NCI-H510A treated with DMSO at 0.1 percent for 48 hours (cell line): ENCODE measurements at places on chromosomes 11 and 22.

DNA sequence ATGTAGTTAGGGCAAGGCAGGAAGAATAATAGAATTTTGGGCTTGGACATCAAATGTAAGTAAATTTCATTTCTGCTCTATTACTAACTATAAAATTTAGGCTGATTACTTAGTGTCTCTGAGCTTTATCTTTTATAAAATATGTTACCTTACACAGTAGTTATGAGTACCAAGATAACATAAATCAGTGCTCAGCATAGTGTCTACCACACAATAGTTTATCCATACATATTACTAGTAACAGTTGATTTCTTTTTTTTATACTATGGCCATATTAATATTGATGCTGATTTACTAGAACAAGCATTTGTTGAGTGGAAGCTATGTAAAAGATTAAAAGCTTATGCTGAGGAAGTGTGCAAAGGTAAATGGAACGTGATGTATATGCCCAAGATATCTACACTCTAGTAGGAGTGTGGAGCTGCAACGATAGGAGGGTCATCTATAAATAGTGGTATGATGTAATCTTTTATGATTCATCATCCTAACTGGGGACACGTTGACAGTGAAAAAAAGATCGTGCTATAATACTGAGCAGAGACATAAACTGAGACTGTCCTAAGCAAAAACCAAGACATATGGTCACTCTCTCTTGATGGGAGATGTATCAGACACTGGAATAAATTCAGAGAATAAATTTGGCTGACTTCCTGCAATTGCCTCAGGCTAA lies 8.7 kb upstream of the SLC5A12 start:
- DNase-seq, result no peak

GRCh38 chr11:128551058-128551457 lies 36.3 kb downstream of the ETS1 start:
- no peak for DNase-seq

DNA sequence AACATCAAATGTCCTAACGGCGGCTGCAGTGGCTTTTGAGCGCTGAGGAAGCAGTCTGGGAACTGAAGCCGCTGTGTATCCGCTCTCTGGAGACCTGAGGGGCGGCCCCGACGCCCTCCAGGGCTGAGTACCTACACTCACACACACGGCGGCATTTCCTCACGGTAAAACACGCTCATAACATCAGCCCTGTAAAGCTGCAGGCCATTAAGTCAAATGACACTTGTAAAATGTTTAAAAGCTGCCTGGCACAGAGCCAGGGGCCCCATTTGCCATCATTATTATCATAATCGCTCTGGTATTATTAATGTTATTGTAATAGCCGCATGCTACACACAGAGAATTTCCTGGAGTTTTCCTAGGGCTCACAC lies 5.1 kb downstream of the CARS1 start:
- no peak for DNase-seq

DNA sequence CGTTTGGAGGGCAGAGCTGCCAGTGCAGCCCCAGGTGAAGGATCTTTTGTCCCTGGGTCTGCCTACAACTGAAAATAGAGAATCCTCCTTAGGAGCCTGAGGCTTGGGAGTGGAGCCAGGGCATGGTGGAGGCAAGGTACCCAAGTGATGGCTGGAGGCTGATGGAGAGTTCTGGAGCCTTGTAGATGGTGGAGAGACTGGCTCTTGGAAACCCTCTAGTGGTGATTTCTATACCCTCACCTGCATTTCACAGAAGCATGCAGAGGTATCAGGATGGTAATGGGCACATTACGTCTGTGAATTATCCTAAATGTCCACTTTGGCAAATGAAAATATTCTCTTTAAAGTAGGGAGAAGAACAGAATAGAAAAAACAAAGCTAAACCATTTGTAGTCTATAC lies 44.4 kb downstream of the INSC start:
- DNase-seq, result no peak
